ENCODE measurements at places on chromosomes 12 and 14.
A peak's percentile ranks its signal among the peaks of the same experiment; 100 is the strongest.

DNA sequence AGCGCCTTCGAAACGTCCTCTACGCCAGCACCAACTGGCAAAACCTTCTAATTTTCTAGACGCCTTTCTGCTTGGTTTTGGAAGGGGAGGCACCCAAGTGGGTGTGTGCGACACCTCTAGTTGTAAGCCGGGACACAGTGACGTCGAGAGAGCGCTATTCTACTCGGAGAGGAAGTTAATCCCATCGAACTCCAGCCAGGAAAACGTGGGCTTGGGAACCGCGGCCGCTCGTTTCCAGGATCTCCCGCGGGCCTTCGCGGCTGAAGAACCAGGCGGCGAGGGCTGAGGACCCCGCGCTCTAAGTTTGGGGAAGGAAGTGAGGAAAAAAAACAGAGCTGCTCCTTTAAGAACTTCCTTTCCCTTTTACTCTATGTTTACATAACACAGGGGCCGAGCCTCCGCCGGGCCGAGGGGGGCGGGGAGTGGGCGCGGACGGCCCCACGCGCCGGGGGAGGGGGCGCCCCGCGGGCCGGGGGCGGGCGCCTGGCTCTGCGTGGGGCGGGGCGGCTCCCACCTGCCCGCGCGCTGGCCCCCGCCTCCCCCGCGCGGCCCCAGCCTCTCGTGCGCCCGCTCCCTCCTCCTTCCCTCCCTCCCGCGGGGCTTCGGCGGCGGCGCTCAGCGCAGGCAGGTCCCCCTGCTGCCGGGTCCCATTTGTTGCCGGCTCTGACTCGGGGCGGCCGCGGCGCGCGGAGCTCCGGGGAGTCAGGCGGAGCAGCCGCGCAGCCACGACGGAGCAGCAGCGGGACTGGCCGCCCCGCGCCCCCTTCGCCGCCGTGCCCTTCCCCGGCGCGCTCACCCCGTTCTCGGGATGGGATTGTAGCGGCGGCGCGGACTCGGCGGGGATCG lies at the start of gene PELI2:
TSS of gene PELI2 (plus strand) at position 647 of the 846 bp plus-strand sequence. CDS start 250 bp downstream, outside the sequence.
- DNase-seq: no peak

- DNase-seq: no peak
These were observed 35.2 kb upstream of the FOXN3 start for GRCh38 chr14:89452281-89452680.

DNA sequence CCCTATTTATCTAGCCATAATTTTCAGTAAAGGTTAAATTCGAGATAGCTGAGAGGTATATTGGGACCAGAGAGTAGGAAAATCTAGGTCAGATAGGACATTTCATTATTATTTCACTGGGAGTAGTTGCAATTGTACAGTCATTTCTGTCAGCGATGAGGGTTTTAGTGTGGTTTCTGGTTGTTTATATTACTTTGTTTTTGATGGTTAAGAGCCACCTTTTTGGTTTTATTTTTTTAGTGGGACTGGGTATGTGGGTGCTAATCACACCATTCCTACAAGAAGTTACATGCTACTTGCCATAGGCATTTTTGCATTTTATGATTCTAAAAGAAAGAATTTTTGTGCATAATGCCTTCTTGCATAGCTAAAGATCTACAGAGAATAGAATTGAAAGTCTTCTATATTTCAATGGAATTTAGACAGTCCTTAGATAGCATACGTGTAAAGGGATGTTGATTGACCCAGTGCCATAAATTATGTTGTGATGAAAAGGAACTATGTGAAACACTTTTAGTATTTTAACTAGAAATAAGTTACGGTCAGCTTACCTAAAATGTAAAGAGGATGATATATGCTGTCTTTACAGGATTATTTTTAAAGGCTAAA lies 85.2 kb downstream of the KTN1 start:
- no peak for DNase-seq

DNA sequence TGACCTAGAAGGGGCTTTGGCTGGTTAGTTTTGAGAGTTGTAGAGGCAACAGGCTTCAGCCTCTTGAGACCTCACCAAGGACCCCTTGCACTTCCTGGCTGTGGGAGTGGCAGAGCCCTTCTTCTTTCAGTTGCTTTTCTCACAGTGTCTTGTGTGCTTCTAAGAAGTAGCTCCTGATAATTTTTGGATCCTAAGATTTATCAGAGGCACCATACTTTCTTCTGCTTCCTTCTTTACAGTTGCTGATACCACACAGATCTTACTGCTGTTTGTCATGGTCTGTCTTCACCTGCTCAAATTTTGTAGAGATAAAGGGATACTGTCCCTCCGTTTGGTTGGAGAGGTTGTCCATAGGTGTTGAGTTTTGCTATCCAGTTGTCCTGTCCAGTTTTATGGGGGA lies 33.8 kb downstream of the VRK1 start:
- no peak for DNase-seq

- peak; percentile 45 for DNase-seq
These were observed 24.5 kb upstream of the PPP1R13B start for GRCh38 chr14:103871596-103872480.

- DNase-seq: no peak
These were observed 27.5 kb downstream of the TESPA1 start for GRCh38 chr12:54956818-54957641.

- no peak for DNase-seq
These were observed 77.3 kb downstream of the ATXN2 start for GRCh38 chr12:111521801-111522200.

DNA sequence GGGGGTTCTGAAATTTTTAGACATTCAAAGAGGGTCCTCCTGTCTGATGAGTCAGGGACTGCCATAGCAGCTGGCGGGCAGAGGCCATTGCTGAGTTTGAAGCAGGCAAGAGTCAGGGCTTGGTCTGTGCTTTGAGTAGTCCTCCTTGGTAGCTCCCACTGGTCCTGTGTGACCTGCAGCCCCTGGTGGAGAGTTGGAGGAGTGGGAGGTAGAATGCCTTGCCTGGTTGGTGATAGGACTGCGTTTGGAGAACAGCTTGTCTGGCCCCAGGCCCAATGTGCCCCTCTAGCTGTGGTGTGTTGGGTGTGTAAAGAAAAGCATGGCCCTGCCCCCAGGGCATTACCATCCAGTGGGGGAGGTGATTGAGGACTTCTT lies 116.7 kb downstream of the BEGAIN start:
- DNase-seq: no peak

DNA sequence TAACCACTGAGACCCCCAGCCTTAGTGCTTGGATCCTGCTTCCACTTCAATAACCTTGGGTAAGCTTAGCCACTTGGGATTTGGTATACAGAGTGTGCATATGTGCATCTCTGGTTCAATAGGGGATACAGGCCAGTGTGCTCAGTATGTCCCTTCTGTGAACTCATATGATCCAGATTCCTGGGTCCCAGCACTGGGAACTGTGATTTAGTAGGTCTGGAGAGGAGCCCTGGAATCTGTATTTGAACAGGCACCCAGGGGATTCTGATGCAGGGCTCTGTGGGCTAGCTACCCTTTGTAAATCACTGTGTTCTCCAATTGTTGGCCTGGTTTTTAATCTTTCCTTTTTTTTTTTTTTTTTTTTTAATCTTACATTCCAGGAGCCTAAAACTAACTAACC lies 9.8 kb upstream of the RNU6-8 start:
- DNase-seq: no peak

DNA sequence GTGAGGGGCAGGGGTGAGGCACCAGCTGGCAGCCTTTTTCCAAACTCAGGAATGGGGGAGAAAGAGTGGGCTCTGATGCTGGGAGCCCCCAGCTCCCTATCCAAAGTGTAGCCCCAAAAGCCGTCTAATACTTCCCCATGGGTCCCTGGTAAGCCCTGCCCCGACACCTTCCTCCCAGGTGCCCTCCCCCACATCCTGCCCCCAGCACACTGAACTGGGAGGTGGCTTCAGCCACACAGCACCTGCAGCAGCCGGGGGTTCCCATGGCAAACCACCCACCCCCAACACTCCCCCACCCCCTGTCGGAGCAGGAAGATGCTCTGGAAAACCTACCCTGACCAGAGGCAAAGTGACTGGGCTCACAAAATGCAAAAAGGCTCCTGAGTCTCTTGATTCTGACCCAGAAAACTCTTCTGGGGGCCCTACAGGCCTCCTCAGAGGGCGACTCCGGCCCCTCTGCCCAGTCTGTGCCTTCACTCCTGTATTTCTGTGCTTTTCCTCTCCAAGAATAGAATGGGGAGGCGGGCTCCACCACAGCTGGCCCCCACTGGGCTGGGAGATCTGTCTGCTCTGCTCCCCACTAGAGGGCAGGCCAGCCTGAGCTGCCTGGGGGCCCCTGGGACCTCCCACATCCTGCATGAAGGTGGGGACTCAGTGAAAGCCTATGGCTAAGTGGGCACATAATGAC lies 81.6 kb downstream of the ITPK1 start:
- DNase-seq: no peak

DNA sequence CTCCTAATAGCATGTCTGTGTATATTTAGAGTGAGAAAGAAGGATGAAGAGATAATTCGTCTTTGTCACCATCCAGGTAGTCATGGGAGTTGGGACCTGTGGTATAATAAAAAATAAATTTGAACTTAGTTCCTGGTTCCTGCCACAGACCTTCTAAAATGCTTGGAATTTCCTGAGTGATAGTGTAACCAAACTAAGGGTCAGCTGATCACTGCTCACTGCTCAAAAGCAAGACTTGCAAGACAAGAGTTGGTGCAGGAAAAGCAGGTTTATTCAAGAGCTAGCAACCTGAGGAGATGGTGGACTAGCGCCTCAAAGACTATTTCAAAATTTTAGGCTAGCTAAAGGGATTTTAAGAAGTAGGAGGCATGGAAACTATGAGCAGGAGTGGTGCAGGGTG lies 19.1 kb downstream of the ANG start:
- no peak for DNase-seq

GRCh38 chr12:110858848-110859247 lies 12.1 kb downstream of the CCDC63 start:
- DNase-seq: no peak

DNA sequence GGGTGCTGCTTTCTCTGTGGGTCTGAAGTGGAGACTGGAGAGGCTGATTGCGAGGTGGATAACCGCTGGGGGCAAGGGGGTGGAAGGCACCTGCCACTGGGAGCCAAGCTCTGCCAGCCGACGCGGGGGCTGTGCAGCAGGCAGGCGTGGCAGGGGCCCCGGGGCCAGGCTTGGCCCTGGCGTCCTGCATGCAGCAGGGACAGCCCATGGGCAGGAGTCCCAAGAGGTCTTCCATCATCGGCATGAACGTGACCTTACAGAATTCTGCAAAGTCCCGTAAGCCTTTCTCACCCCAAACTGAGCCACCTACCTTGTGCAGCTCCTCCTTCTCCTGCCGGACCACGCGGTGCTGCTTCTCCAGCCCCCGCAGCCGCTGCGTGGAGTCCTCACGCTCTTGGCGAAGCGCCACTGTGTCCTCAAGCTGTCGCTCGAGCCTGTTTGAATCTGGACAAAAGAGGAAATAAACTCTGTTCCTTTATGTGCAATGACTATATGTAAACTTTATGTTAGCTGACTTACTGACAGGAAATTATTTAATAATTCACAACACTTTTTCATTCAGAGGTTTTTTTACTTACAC lies 51.3 kb downstream of the AMN start:
- DNase-seq: no peak

DNA sequence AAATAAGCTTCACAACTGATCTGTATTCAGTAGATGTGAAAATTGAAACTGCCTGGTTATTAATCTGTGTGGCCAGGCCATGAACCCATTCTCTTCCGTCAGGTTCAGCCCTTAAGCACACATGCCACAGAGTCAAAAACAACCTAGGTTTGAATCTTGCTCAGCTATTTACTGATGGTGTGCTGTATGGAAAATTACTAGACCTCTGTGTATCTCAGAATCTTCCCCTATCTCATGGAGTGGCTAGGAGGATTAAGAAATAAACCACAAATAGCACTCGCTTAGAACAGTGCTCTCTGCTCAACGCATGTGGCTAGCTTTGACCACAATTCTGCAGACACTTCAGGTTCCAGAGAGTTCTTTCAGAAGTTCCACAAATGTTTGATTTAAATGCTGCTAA lies 240.7 kb upstream of the PLEKHG7 start:
- DNase-seq: no peak

DNA sequence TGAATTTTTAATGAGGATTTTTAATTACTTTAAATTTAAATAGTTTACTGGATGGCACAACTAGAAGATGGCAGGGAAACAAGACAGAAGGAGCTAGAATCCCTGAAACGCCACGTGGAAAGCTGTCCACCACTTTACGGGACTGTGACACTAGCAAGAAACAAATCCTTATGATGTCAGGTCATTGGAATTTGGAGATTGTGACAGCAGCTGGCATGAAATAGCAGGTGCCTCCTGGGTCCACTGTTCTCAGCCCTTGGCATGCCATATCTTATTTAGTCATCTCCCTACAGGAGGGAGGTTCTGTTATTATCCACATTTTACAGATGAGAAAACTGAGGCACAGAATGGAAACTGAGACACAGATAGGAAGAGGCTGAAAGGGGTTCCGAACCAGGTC lies 113.8 kb downstream of the BCL11B start:
- no peak for DNase-seq

GRCh38 chr12:29317556-29318363 lies 63.2 kb downstream of the ERGIC2 start:
- DNase-seq: peak; percentile 11

GRCh38 chr12:9244894-9245293 lies 36.7 kb upstream of the PZP start:
- DNase-seq: no peak

- DNase-seq: no peak
These were observed 173.7 kb upstream of the TMPO start for GRCh38 chr12:98341732-98342131.

- no peak for DNase-seq
These were observed 78.7 kb downstream of the SPTB start for GRCh38 chr14:64801046-64801445.

DNA sequence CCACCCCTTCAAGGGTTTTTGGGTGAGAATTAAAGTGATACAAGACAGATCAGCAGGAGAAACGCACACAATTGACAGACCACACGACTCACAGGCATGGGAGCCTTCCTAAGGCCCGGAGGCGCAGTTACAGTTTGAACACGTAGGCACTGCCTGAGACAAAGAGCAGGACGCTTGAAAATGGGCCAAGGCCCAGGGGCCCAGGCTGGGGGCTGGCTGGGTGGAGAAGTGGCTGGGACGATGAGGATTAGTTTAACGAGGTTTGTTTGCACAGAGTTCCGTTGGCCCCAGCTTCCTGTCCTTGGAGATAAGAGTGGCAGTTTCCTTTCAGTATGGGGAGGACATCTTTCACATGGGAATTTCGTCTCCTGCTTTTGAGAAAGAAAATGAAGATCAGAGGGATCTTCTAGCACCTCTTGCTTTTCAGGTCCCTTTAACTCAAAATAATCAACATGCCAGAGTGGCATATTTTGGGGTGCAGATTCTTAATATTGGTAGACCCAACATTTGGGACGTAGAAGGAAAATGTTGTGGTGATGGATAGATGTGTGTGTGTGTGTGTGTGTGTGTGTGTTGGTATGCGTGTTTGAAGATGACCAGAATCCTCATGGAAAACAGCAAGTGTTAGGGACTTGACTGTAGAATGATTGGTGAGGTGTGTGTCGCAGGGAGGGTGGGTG lies 44.6 kb downstream of the DLK1 start:
- no peak for DNase-seq

- no peak for DNase-seq
These were observed 151.1 kb upstream of the TBX3 start for GRCh38 chr12:114835031-114835430.
